B cell (primary cell): ENCODE measurements at places on chromosomes 16 and 17.

DNA sequence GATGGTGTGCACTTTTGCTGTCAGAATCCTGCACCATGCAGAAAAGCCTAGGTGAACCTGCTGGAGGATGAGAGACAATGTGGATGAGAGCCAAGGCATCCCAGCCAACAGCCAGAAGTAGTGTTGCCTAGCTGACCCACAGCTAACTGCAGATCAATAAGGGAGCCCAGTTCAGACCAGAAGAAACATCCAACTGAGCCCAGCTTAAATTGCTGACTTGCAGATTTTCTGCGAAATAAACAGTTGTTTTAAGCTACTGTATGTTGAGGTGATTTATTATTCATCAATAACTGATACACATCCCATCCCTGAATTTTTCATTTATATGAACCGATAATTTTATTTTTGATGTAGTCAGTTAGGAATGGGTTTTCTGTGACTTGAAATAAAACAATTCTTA, 39.2 kb upstream of the TOX3 start:
- DNase-seq, result no peak

DNA sequence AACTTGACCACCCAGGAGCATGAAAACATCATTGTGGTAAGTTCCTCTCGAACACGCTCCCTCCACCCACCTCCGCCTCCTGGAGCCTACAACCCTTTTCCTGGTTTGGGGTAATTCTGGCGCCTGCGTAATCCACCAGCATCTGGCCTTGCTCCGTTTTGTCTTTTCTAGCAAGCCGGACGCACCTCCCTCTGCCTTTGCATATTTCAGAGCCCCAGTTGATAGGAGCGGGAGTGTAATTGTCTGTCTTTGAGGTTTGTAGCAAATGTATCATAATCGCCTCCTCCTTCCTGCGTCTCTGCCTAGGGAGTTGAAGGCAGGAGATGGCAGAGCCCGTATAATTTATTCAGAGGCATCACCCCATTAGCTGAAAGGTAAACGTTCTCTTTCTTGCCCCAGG, 121.3 kb upstream of the PLCG2 start:
- no peak for DNase-seq

- DNase-seq, result no peak
These were observed 51.2 kb downstream of the RAI1 start for GRCh38 chr17:17732444-17732843.

DNA sequence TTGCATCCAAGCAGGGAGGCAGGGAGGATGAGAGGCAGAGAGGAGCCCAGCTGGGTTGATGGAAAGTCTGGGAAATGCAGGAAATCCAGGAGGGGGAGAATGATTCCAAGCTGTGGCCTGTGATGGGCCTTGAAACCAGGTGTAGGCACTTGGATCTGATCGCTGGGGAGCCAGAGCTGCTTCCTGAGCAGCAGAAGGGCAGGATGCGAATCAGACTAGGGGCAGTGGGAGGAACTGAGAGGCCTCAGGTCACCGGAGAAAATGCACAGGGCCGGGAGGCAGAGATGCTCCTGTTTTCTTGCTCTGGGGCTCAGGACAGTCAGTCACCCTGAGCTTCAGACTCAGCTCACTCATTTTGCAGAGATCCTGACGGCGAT, 29.6 kb upstream of the MEOX1 start:
- DNase-seq, result no peak

DNA sequence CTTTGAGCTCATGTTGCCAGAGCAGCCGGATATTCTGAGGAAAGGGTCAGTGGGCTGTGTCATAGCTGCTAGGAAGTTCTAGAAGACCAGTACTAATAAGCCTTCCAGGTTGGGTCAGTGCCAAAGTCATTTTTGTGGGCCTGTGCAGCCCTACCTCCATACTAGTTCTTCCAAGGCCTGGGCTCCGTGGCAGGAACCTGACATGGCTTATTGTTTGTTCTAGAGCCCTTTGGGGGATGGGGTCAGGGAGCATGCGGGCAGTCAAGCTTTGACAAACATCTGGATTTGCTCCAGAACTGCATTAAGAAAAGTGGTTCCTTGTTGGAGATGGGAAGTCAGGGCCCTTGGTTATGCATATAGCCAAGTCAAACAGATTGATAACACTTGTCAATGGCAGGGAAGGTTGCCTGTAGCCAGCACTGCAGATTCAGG, 7.6 kb downstream of the ALKBH5 start:
- no peak for DNase-seq

- no peak for DNase-seq
These were observed 44.4 kb downstream of the CLEC19A start for GRCh38 chr16:19329932-19330331.

GRCh38 chr17:4934173-4934979, 2.3 kb downstream of the GP1BA start:
- no peak for DNase-seq

DNA sequence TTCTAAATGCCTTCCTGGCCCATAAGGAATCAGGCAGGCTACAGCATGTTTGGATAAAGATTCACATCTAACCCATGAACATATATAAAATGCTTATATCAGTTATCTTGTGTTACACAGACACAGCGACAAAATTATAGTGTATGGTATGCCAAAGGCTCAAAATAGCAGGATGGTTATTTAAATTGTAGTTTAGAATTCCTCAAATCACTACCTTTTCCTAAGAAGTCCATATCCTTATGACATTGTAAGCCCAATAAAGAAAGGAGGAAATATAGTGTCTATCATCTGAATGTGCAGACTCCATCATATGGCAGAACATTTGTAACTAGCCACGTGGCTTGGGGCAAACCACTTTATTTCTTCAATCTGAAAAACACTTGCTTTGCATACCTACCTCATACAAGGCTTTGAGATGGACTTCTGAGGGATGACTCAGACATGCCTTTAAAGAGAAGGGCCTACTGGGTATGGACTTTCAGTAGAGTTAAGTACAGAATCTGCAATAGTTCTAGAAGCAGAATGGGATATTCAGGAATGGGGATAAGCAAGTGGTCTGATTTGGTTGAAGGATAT, 12.1 kb upstream of the DHX8 start:
- DNase-seq, result no peak

GRCh38 chr16:12067714-12068401, 91.3 kb downstream of the SNX29 start:
- peak; percentile 84 for DNase-seq

DNA sequence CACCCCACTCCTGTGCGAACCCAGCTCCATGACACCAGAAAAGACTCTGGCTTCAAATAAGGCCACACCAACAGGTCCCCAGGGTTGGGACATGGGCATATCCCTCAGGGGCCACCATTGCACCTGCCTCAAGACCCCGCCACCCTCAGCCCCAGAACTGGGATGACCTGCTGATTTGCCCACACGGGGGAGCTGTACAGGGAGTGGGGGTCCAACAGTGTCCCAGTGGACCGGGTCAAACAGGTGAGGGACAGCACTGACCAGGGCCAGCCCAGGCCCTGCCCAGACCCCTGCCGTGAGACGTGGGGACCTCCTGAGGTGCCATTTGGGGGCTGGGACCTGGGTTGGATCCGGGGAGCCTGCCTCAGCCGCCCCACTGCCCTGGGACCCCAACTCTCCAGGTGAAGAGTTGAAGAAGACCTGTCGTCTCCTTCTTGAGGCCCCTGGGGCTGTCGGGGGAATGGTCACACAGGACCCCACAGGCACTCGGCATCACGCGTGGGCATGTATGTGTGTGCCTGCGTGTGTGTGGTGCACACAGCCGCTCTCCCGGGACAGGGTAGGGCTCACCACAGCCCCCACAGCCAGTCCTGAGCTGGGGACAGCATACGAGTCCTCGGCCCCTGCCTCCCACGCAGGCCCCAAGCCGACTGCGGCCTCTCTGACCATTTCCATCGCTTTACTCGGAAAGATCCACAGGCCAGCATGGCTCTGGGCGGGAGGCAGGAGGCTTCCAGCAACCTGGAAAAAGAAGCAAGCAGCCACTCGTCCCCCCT, 34.2 kb upstream of the ZNF469 start:
- no peak for DNase-seq

DNA sequence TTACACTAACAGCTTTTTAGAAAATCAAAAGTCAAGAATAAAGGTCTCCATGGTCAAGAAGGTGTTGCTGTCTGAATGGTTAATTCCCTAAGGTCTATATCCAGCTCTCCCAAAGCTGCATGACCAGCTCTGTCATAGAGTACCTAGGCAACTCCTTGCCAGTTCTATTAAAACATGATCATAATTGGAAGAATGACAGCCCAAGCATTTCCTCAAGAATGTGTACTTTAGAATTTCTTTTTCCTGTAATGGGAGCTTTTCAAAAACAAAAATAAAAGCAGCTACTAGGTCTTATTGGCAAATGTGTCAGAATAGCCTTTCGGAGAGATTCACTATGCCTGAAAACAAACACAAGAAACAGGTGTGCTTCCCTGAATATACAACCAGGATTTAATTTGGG, 7.9 kb downstream of the SPOP start:
- DNase-seq, result no peak

GRCh38 chr16:79185711-79186110, 414.8 kb downstream of the MAF start:
- no peak for DNase-seq

DNA sequence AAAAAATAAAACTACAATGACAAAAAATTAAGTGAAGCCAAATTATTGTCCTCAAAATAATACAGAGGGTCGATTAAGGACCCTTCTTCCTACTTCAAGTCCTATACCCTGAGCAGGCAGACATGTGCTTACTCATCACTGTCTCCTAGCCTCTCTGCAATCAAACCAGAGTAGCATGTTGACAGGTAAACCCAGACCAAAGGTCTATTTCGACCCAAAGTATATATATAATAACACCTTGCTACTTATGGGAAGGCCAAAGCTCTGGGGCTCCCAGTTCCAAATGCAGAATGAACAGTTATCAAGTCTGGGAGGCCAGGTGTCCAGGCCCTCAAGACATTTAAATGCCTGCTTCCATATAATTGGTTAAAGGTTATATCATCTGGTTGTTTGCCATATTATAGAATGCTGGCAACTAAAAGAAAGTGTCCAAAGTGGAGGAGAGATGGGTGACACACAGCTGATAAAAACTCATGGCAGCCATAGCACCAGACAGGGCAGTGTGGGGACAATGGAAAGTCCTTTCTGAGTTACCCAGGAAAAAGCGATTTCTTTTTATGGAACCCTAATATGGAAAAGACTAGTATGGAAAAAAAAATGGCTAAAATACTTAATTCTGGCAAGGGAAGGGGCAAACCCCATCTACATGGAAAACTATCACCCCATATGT, 53.6 kb downstream of the N4BP1 start:
- no peak for DNase-seq

DNA sequence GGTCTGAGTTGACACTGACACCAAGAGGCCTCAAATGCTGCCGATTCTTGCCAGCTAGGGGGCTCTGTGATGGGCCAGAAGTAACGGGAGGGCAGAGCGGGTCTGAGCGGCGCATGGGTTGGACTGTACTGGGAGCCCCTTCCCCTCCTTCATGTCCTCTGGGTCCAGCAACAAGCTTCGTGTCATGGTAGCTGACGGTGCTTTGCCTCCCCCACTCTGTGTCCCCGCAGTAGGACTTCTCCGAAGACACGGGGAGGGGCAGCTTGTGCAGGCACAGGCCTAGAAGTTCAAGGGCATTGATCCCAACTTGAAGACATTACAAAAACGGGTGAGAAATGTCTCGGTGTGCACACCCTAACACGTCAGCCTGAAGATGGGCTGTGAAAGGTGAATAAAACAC, 39.8 kb upstream of the DNAH17 start:
- DNase-seq, result no peak

DNA sequence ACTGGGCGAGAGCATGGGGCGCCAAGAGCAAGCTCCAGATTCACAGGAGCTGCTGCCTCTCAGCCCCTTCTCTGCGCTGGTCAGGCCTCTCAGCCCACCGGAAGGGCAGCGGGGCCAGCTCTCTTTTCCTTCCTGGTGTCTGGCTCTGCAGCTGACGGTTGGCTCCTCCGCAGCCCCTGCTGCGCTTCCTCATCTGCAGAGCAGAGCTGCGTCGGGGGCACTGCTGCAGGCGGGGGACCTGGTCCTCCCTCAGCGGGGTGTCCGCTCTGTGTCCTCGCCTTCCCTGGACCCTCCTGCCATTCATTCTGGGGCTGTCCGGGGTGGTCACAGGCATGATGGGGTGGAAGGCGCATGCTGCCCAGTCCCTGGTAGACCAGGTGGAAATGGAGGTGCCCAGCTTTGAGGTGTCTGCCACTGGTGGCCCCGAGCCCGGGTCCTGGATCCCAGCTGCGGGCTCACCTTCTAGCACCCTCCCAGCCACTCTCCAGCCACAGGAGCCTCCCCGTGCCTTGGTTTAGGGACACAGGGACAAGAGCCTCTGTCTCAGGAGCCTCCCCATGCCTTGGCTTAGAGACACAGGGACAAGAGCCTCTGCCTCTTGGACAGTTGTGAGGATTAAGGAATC, 84.8 kb downstream of the IRF8 start:
- DNase-seq, result no peak

GRCh38 chr16:89642574-89642973, 14.9 kb downstream of the CHMP1A start:
- DNase-seq, result no peak

GRCh38 chr17:75325348-75325747, 36.1 kb upstream of the SLC25A19 start:
- no peak for DNase-seq

GRCh38 chr17:39928858-39929645, 1.5 kb downstream of the LRRC3C start:
- DNase-seq, result no peak

- DNase-seq, result no peak
These were observed 60.3 kb downstream of the FOXL1 start for GRCh38 chr16:86638642-86639041.

- no peak for DNase-seq
These were observed 29.0 kb downstream of the RBBP6 start for GRCh38 chr16:24568392-24568791.

GRCh38 chr17:78747488-78747887, 34.6 kb downstream of the CYTH1 start:
- no peak for DNase-seq

DNA sequence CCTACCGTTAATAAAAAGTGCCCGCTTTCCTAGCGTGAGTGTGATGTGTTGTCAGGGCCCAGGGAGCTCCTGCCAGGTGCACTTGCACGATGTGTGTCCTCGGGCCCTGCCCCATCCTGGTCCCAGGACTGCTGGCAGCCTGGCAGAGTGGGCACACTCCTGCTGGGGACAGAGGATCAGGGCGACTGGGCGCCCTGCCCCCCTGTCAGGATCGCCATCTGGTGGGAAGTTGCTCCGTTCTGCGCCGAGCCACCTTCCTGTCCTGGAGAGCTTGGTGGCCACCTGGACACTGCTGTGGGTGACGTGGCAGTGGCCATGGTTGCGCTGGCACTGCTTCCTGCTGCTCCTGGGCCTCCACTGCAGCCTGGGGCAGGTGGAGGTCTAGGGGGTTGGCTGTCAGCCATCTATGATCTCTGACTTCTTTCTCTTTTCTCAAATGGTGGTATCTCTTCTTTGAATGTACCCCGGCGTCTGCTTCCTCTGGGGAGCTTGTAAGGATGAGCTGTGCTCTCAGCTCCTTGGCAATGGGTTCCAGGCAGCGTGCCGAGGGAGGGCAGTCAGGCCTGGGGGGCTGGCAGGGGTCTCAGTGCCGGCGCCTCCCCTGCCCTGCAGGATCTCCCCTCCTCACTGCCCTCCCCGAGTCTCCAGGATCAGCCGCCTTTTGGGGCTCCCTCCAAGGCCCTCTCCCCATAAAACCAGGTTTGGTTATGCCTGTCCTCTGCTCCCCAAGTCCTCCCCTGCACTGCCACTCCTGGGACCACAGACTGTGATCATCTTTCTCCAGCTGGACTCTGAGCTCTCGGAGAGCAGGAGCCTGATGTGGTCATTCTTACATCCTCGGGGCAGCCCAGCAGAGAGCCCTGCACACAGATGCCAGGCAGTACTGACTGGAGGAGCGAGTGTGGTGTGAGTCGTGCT, 76.9 kb downstream of the AMFR start:
- DNase-seq, result no peak
